ENCODE measurements at places on chromosomes 1 and 21.
A peak's percentile ranks its signal among the peaks of the same experiment; 100 is the strongest.

GRCh38 chr1:91827459-91828321 lies 58.3 kb downstream of the TGFBR3 start:
- no peak for DNase-seq

- DNase-seq = peak; percentile 60
Measured at GRCh38 chr1:154213274-154213673, 7.1 kb upstream of the CFAP141 start.

GRCh38 chr1:54462597-54463258 lies 56.5 kb upstream of the SSBP3 start:
- DNase-seq = no peak

GRCh38 chr1:36831186-36831810 lies 203.0 kb downstream of the GRIK3 start:
- DNase-seq = no peak
